ENCODE measurements at places on chromosomes 3 and 15.

- DNase-seq = no peak
Observed at GRCh38 chr3:13018561-13019242, 54.5 kb downstream of the IQSEC1 start.

DNA sequence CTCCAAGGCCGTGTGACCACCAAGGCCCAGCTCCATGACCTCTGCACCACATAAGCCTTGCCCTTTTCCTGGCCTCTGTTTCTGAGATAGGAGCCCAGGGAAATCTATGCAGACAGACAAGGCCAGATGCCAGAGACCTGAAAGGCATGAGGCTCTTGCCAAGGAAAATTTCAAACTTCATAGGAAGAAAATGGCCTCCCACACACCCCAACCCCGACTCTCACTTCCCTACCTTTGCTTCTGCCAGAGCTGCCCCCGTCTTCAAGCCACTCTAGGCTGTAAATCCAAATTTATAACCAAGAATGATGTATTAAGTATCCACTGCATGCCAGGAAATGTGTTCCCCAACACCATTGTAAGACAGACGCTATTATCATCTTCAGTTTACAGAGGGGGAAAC, 65.5 kb upstream of the HRH1 start:
- no peak for DNase-seq

GRCh38 chr3:32002561-32003368, 21.2 kb downstream of the ZNF860 start:
- no peak for DNase-seq

DNA sequence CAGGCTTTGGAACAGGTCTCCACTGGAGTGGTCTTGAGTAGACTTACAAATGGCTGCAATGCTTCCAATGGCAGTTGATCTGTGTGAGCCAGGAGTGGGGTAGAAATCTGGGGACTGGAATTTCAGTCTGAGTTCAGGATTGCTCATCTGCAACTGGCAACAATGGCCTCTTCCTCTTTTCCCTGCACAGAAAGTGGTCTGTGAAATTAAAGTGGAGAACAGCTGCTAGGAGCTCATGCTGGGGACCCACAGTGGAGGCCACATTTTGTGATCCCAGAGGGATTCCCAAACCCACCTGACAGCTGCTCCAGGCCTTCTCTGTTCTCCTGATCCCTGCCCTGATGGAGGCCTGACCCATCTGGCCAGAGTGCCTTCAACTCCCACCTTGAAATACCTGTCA, 49.6 kb downstream of the CEMIP start:
- DNase-seq = no peak

DNA sequence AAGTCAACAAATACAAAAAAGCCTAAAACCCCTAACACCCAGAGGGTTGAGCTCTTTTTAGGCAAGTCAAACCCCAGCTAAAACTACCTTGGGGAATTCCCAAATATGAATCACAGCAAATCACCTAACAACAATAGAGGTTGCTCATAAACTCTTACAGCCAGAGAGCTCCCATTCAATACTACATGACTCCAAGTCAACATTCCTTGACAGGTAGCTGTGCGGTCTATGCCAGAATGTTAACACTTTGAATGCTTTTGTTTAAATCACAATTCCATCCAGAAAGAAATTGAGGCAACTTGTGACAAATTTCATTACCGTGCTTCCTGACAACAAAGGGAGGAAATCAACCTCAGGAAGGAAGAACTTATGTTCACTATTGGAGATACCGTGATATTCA, 7.5 kb upstream of the UACA start:
- DNase-seq = no peak

GRCh38 chr15:77974098-77974414, 103.5 kb downstream of the TBC1D2B start:
- DNase-seq = no peak

DNA sequence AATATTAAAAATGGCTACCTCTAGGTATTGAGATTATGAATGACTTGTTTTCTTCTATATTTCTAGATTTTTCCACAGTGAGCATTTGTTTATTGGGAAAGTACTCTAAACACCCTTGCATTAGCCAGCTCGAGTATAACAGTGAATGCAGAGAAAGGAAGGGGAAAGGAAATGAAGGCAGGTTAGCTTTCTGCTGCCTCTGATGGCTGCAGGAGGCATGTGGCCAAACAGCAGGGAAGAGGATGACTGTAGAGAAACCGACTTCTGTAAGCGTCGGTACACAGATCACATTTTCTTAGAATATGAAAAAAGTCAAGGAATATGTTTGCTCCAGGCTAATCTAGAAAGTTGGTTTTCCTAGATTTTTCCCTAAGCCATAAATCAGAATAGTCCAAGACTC, 19.8 kb downstream of the GNB5 start:
- DNase-seq = no peak

DNA sequence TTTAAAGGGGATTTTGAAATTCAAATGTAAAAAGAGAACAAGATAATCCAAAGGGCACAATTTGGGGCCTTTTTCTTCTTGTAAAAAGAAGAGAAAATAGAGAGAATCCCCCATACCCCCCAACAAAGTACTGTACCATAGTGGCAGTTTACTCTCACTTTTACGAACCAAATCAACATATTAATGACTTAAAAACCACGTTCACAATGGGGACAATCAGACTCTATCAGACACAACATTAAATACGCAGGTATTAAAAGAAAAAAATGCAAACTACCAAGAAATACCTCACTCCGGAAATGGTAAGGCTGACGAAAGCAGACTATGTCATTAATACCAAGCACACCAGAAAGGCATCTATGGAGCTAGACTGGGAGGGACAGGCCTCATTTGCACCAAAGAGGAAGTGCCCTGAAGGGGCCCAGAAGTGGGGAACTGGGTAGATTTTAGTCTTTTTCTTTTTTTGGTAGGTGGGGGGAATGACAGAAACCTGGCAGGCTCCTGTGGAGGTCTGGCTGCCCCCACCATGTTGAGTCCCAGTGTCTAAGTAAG, 134.3 kb downstream of the TIGIT start:
- DNase-seq = no peak

- no peak for DNase-seq
Observed at GRCh38 chr3:150727653-150728502, 24.2 kb upstream of the ERICH6 start.

GRCh38 chr3:45168451-45168850, 22.3 kb upstream of the CDCP1 start:
- DNase-seq = no peak

DNA sequence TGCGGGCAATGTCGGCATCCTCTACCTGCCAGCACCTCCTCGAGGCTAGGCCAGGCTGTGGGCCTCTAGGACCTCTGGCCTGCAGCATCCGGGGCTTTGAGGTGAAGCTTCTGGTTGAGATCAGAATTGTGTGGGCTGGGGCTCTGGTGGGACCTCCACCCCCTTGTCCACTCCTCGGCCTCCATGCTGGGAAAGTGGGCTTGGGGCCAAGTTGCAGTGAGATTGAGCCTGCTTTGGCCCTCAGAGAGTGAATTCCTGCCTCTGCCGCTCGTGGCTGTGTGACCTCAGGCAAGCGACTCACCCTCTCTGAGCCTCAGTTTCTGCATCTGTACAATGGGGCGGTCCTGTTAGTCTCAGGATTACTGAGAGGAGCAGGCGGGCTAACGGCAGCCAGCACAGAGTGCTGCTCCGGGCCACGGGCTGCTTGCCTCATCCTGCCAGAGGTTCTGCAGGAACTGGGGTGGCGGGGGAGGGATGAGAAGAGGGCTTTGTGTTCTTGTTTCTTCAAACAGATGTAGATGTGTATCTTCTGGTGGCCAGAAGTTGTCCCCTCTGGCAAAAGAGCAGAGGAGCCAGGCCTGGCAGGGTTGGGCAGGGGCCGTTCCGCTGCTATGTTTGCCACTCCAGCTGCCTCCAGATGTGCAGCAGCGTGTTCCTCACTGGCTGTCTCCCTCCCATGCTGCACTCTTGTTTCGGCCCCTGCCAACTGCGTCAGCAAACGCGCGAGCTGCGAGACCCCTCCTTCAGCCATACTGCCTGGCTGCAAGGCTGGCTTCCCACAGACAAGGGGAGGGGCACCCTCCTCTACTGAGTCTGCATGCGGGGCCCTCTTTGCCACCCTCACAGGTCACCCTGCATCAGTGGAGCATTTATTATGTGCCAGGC, 33.7 kb downstream of the FBLN2 start:
- no peak for DNase-seq

DNA sequence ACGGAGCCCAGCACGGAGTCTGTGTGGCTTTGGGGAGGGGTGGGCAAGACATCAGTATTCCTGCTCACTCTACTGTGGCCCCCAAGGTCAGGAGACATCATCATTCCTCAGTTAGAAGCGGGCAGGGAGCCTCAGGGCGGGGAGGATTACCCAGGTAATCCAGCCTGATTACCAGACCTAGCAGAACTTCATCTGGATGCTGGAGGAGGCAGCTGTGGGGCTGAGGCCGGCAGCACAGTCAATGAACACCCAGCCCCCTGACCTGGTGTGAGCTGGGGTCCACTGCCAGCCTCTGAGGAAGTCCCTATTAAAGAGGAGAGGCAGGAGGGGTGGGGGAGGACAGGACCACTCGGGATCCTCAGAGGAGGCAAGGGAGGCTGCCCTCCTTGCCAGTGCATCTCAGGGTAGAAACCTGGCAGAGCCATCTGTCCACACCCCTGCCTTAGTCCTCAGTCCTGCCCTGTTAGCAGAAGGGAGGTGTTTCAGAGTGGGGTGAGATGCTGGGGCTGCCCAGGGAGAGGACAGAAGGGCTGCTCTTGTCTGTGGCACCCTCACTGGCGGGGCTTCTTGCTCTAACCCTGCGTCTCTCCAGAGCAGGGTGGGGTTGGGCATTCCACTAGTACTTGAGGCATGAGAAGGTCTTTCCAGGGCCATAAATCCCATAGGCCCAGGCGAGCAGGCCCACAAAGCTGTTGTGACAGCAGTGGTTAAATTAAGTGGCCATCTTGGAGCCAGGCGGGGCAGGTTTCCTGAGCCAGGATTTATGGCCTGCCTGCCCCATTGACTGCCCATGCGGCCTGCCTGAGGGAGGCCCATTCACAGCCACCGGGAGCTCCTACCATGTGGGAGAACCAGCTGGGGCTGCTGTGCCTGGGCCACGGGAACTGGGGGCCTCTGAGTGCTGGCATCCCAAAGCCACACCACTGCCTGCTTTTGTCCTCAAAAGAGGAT, 82.1 kb downstream of the LINGO1 start:
- DNase-seq = no peak

DNA sequence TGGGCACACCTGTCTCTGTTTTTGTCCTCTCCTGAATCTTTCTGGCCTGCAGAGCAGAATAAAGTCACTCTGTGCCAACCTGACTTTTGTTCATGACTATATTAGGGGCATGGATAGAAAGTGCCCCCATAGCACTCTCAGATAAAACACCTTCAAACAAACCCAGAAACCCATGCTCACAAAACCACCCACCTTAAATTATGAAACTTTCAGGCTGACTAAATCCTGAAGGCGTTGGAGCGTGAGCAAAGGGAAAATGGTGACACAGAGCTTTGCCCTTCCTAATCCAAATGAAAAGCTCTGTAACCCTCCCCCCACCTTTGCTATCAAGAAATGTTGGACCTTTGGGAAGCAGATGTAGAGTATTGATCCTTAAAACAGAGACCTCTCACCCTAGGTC, 138.9 kb downstream of the IGF1R start:
- DNase-seq = no peak

- DNase-seq = no peak
Observed at GRCh38 chr3:159185443-159186050, 383.7 kb downstream of the MFSD1 start.

DNA sequence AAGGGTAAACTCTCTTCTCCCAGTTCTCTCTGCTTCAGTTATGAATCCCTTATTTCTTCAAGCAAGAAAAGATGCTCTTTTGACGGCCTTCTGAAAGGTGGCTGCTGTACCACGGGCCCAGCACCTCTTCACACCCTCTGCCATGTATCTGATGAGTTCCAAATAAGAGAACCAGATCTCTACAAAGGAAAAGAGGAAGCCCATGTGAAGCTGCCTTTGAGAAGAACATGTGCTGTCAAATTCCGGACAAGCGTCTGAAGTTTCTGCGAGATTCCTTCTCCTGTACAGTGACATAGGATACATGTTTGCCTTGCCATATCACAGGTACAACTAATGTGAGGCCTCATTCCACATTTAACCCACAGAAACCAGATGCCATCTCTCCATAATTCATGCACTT, 59.2 kb downstream of the SH3BP5 start:
- no peak for DNase-seq

DNA sequence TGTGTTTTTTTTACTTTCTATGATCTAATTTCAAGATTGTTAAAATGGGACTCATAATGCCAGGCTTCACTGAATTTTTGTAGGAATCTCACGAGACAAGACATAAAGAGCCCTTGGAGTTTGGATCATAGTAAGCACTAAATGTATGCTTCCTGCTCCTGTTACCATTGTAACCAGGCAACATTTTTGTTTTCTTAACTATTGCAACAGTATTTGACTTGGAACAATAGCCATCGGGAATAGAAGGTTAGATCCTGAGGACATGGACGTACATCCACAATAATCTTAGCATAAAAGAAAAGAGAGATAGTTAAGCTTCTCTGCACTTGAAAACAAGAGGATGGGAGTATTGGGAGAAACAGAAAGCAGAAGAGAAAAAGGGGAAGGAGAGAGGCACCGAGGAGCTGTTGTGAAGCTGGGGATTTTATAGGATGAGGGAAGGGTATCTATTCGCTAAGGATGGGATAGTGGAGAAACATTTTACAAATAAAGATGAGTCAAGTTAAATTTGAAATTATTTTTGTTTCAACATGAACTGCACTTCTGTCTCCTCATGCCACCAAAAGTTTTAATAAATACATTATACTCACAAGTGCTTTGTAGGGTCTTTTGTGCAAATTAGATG, 131.4 kb downstream of the TMCO5A start:
- no peak for DNase-seq

DNA sequence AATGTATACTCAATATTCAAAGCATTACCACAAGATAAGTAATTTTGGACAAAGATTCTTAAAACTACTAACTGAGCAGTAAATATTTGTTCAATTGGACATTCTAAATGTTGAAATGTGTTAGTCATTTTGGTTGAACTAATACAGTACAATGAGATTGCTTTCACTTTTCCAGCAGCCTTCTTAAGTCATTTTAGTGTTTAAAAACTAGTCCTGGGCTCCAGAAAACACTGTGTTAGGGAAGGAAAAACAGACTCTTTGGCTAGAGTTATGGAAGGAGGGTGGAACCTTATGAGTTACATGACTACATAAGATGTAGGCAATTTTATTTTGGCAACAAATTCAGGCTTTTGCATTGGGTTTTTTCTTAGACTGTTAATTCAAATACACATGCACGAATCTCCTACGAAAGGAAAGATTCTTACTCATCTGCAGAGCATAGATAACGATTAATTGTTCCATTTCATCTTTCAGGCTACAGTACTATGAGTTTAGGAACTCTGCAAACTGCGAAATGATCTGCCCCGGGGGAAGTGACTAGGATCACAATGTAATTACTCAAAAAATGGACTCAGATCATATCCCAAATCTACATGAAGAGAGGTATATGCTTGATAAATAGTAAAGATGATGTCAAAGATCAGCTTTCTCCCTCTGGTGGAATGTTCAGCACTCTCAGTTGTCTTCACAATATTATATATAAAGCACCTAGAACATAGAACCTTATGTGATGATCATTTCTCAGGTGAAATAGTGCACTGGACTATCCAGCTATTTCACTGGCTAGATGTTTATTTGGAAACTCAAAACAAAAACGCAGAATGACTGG, 492.8 kb upstream of the MDFIC2 start:
- DNase-seq = no peak

- DNase-seq = no peak
Observed at GRCh38 chr15:77837649-77838025, 204.9 kb upstream of the LINGO1 start.
